ENCODE measurements at places on chromosomes 16 and 17.

GRCh38 chr17:72116661-72117521 is 3.9 kb upstream of the SOX9 start:
- no peak for DNase-seq

- no peak for DNase-seq
These were observed 12.4 kb downstream of the LUC7L3 start for GRCh38 chr17:50731575-50732460.

GRCh38 chr17:15913826-15914225 is 31.1 kb upstream of the ADORA2B start:
- DNase-seq, result no peak

DNA sequence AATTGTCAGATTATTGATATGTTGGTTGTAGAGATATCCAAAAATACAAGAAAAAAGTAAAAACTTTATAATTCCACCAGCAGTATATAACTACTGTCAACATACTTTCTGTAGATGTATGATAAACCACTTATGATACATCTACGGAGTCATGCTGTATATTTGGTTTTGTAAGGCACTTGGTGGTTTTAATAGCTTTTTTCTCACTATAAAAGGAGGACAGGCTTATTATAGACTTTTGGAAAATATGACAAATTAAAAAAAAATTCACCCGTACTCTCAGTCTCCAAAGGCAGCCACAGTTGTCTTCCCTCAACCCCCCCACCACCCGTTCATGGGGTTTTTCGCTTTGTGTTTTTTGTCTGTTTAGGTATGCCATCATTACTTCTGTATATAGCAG is 14.8 kb downstream of the RAI1 start:
- DNase-seq, result no peak

DNA sequence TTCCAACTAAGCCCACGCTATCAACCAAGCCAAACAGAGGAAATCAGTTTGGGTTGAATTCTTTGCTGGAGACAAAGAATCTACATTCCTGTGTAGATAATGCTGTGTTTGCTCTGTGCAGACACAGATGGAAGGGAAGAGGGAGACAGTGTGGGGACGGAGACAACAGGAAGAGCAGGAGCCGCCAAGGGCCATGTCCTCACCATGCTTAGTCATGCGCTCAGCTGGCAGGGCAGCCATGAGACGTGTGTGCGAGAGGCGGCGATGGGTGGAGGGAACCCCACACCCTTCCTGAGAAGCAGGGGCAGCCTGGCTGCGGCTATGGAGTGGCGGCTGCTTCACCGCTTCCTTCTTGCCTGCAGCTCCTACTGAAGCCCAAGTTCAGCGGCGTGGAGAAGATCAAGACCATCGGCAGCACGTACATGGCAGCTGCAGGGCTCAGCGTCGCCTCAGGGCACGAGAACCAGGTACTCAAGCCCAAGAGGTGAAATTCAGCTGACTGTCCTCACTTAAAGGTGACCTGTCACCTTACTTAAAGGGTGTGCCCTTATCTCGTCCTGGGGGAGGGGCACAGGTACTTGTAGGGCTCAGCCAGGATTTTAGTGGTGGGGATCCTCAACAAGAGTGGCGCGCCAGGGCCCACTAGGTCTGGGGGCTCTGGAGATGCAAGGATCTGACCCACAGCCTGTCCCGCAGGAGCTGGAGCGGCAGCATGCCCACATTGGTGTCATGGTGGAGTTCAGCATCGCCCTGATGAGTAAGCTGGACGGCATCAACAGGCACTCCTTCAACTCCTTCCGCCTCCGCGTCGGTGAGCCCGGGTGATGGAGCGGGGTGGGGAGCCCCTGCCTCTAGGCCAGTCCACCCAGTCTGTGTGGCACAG is 47.5 kb downstream of the ADCY7 start:
- no peak for DNase-seq

GRCh38 chr17:78241277-78242023 is 10.0 kb downstream of the TMEM235 start:
- DNase-seq, result peak; percentile 27

GRCh38 chr16:47979164-47979520 is 176.7 kb downstream of the ABCC12 start:
- peak; percentile 4 for DNase-seq

DNA sequence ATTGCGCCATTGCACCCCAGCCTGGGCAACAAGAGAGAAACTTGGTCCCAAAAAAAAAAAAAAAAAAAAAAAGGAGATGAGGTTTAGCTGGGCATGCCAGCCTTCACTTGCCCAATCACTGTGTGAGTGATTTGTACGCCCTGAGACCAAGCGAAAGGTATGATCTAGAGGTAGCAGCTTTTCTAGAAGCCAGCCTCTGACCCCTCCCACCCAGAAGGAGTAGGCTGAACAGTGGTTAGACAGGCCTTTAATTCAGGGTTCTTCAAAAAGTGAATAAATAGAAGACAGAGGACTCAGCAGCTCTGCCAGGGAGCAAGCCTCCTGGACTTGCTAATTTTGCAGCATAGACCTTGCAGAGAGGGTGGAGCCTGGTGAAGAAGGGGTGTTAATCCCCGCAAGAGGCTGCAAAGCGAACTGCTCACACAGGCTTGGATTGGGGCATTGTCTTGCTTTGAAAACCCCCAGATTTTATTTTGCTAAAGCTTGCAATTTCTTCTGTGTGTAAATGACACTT is 7.1 kb upstream of the CYTH1 start:
- DNase-seq, result peak; percentile 59

DNA sequence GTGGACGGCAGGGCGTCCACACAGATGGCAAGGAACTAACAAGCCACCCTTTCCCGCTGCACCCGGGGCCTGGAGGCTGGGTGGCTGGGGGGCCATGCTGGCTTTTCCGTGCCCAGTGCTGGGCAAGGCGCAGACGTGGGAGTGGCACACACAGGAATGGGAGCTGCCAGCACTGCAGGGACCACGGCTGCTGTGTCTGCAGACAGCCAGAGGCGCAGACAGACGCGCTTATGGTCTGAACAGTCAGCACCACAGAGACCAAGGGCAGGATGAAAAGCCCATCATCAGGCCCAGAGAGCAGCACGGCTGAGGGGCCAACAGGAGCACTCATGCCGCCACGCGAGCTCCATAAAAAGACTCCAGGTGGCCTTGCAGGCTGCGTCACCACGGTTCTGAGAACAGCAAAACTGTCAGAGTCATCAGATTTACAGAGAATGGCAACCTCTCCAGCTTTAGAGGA is 24.0 kb downstream of the PDIA2 start:
- DNase-seq, result no peak

- DNase-seq, result no peak
These were observed 171.0 kb downstream of the MAF start for GRCh38 chr16:79429381-79430190.

DNA sequence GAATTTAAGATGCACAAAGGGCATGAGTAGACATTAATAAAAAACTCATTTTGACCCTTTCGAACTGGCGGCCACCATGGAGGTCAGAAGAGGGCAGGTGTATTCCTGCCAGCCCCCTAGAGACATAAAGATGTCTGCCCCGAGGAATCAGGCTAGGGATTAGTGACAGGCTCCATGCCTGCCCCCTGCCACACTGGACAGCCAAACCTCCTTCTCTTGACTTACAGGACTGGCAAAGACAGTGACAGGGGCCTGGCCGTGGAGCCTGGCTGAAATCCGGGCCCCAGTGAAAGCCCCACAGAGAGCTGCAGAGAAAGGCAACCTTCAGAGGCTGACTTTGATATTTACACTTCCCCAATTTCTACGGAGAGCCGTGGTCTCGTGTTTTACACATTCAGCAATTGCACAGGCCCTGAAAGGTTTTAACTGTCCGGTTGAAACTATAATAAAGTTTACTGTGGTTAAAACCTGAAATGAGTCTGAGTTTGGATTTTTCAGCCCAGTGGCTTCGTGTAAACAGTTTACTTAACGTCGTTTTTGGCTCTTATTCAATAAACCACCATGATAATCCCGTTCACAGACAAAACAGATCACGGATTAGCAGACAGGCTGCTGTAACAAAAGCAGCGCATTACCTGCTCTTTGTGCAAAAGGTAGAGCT is 243.9 kb upstream of the MYOCD start:
- no peak for DNase-seq

DNA sequence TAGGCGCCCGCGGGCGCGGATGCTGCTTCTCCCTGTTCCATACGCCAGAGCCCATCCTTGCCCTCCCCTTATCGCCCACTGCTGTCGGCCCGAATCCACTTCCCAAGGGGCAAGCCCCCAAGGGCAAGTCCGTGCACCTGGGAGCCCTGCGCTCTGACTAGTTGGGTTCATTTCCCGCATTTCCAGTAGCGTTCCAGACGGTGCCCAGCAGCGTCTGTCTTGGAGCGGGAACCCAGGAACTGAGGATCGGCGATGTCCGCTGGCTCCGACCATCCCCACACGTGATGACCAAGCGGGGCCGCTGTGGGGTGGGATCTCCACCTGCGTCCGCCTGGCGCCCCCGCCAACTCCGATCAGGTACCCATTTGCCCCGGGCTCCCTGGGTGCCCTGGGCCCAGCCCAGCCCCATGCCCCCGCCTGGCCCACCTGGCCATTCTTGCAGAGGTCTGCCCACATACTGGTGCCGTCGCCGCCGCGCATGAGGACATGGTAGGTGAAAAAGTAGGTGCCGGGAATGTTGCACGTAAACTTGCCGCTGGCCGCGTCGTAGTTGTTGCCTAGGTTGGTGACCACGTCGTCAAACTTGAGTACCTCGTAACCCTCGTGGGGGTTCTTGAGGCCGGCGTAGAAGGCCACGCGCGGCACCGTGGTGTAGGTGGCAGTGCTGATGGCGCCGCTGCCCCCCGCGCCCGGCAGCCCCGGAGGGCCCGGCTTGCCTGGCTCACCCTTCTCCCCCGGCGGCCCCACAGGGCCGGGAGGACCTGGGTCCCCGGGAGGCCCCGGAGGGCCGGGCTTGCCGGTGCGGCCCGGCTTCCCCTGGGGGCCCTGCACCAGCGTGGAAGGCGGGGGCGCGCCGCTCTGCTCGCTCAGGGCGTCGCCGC is 837 bp downstream of the C1QL1 start:
- no peak for DNase-seq

GRCh38 chr17:20987511-20987910 is 55.3 kb downstream of the USP22 start:
- DNase-seq, result no peak

DNA sequence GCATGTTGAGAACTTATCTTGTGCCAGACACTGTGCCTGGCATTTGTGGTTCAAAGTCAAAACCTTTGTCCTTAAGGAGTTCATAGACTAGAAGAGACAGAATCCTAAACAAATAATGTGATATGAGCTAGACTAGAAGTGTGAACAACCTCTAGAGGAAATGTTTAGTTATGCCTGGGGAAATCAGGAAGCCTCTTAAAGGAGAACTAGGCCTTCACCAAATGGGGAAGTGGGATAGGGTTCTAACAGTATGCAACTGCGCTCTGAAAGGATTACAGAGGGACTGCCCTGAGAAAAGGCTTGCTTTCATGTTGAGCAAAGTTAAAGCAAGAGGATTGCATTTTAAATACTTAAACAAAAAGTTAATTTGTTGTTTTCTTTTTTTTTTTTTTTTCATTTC is 4.9 kb downstream of the RUNDC1 start:
- no peak for DNase-seq

GRCh38 chr16:77690416-77690815 is 31.9 kb upstream of the NUDT7 start:
- no peak for DNase-seq

GRCh38 chr16:69870761-69871160 is 80.4 kb upstream of the CLEC18A start:
- no peak for DNase-seq

GRCh38 chr16:64184156-64184555 is 937.7 kb downstream of the CDH11 start:
- no peak for DNase-seq

GRCh38 chr16:58652741-58653140 is 23.1 kb upstream of the CNOT1 start:
- DNase-seq, result no peak

- no peak for DNase-seq
These were observed 5.6 kb upstream of the TACO1 start for GRCh38 chr17:63595132-63595531.

DNA sequence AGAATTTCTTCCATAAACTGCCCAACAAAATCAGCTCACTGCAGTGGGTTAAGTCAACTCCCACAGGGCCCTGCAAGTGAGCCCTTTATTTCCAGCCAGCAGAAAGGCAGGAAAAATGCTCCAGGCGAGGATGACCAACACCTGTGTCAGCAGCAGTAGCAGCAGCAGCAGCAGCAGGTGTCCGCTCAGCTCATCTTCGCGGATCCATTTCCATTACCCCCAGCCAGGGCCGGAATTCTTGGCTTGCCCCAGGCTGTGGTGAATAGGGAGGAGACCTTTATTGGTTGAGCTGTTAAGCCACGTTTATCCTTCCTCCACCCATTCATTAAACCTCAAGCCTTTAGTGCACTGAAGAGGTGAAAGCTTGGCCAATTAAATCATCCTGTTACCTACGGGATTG is 46.2 kb downstream of the MARCHF10 start:
- no peak for DNase-seq

- DNase-seq, result no peak
These were observed 19.7 kb downstream of the TEKT3 start for GRCh38 chr17:15321556-15322251.

- no peak for DNase-seq
These were observed 237.2 kb downstream of the MRTFB start for GRCh38 chr16:14308368-14308723.

- DNase-seq, result no peak
These were observed 445 bp upstream of the DBNDD1 start for GRCh38 chr16:90019543-90020259.

GRCh38 chr17:76176701-76177574 is 35.9 kb upstream of the FOXJ1 start:
- no peak for DNase-seq

- no peak for DNase-seq
These were observed 5.3 kb downstream of the IFI35 start for GRCh38 chr17:43011728-43012472.

DNA sequence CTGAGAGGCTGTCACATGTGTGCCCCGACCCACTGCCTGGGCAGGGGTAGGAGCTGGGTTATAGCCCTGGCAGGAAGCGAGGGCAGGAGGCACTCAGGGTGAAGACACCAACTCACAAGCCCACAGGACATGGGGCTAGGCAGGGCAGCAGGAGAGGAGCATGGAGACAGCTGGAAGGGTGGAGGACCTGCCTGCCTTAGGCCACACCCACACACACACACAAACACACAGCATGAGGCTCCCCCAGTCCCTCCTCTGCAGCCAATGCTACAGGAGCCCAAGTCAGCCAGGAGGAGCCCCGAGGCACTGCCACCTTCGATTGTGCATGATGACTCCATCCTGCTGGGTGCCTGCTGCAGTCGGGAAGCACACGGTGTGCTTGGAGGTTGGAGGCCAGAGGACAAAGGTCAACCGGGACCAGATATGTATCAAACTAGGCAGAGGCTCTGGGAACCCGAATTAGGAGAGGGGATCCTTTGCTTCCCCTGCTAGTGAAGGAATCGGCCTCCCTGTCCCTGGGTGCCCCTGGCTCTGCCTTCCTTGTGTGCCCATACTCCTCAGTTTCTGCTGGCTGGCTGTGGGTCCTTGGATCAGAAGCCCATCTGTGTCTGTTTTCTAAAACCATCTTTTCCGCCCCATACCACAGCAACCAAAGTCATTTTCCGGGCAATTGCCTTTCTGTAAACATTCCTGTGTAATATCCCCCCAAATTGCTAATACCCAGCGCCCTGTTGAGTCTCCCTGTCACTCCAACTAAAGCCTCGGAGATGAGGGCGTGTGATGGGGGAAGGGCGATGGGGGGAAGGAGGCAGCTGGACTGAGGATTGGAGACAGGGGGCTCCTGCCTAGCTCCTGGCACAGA is 20.5 kb downstream of the SRCIN1 start:
- peak; percentile 46 for DNase-seq
